ENCODE measurements at places on chromosomes 7 and 10.

DNA sequence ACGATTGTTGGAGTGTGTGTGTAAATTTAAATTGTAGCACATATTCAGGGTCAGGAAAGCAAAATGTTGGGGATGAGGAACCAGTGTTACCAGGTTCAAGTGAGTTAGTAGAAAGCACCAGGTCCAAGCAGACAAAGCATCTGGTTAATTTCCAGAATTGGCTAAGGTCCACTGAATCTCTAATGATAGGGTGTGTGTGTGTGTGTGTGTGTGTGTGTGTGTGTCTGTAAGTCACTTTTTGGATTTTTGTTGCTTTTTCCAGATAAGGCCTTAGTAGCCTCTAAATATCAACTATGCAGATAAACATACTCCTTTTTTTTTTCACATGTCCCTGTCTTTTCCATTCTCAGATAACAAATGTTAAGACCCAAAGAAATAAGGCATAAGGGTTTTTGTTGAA lies 36.6 kb upstream of the FMC1 start:
- no peak for DNase-seq

- no peak for DNase-seq
Observed at GRCh38 chr10:97550336-97551149, 22.0 kb upstream of the ANKRD2 start.

DNA sequence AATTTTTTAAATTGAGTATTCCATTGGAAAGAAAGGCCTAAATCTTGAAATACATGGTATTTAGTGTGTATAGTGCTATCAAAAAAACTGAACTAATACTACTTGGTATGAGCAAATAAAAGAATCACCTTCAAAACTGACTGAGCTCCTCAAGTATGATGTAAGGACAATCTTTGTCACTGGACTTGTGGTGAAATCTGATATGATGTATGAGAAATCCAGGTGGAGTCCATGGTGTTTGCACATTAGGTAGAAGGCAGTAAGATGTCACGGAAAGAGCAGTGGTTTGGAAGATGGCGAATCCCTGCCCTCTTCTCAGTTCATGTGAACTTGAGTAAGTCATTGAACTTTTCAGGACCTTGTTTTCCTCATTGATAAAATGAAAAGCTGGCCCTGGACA lies 62.1 kb upstream of the COL1A2 start:
- no peak for DNase-seq

GRCh38 chr7:5692112-5692844 lies 89.2 kb downstream of the RNF216 start:
- no peak for DNase-seq

DNA sequence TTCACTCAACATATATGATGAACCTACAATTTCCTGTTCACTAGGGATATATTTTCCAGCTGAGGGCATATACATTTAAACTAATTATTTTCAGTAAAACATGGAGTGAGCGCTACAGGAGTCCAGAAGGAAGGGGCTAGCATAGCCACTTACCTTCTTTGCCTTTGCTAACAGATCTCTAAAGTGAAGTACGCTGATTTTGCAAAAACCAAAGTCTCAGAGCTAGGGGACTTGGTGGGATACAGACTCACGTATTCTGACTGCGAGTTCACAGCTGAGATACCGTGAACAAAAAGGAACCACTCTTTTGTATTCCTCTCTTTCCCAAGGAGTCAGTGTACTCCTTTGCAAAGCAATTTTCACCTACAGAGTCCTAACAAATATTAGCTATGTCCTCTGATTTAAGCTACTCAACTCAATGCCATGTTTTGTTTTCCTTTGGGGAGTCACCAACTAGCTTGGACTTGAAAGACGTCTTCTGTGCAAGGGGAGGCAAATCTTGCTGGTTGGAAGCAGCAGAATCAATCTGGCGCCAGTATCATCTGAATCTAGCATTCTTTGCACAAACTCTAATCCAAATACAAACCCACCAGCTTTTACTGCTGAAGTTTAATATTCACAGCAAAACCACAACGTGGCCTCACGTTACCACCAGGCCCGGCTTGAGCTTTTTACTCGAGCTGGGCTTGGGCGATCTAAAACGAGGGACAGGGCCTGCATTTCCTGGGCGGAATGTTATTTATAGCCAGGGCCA lies 657 bp downstream of the CDNF start:
- no peak for DNase-seq

Data from hematopoietic multipotent progenitor cell treated with erythropoietin and hydrocortisone succinate and interleukin-3 and kit ligand, for 15 days (in vitro differentiated cells).